Hematopoietic multipotent progenitor cell (in vitro differentiated cells): ENCODE measurements at places on chromosomes 13 and 19. TPM values are rescaled to one million over a fixed set of nuclear protein-coding genes. Genes with fewer than 3 reads are reported as not detected.
A peak's percentile ranks its signal among the peaks of the same experiment; 100 is the strongest.

- DNase-seq, result no peak
Observed at GRCh38 chr13:97310809-97311436, 88.8 kb downstream of the MBNL2 start.

DNA sequence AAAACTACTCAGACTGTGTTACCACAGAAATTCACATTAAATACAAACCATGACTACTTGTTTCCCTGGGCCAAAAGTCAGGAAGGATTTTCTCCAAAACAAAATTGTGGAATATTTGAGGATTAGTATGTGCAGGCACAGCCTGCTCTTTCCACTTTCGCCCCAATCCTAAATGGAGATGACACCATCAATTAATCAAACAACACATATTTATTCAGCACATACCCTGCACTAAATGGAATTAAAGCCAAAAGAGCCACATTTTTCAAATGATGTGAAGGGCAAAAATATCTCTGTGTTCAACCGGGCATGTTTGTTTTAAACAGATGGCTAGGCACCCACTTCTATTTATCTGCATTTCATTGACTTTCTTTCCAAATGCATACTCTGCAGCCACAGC is 523.1 kb downstream of the DCT start:
- no peak for DNase-seq

DNA sequence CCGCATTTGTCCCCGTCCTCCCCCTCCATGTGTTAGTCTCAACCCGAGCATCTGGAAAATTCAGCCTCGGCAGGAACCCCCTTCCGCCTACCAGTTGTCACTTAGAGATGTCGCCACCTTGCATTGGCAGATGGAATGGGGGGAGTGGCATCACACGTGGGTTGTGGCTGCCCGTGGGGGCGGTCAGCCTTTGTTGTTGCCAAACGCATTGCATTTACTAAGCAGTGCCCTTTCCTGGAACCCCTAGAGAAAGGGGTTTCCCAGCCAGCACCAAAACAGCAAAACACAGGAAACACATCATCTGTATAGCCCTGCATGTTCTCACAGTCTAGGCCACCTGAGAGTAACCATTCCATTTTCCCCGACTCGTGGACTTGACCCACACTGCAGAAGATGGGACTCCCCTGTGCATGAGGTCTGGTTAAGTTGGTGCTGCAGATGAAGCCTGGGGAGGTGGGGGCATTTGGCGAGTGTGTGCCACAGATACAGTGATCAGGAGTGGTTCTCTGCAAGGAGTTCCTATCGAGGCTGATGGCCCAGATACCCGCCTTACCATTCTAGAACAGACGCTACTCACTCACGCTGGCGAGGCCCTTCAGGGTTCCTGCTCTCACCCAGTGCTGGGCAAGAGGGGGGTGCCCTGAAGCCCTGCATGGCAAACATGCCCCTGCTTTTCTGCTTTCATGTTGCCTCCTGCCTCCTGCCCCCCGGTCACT is 38.3 kb downstream of the TMED1 start:
- peak; percentile 59 for DNase-seq

DNA sequence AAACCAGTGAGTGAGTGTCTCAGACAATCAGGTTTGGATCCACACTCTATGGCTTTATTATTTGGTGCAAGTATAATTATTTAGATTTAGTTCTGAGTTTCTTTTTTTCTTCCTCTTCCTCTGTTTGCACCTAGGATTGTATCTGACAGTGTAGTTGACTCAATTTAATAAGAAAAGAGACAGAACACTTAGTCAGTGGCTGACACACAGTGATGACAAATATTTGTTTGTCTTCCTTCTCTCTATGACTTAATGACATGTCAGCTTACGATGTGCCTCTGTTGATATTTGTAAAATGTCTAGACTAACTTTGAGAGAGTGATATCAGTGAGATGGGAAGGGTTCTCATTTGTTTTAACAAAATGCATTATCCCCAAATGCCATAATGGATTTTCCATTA is 129.5 kb upstream of the SLC10A2 start:
- no peak for DNase-seq

GIPC3 gene
- total RNA-seq, result 2.4 TPM
